Keratinocyte (primary cell): ENCODE measurements at places on chromosomes 2 and 18. TPM values are rescaled to one million over a fixed set of nuclear protein-coding genes. Genes with fewer than 3 reads are reported as not detected.

XIRP2 gene
- 0.01 TPM in 1 of 3 replicates, not detected in the others for polyA plus RNA-seq

UGT1A5 gene
- polyA plus RNA-seq = 0.51 to 2.2 TPM (median 1.3 TPM) in 3 replicates

CD226 gene
- 0.50 to 1.3 TPM (median 1.1 TPM) in 3 replicates for polyA plus RNA-seq

POTEC gene
- not detected in 3 replicates for polyA plus RNA-seq

TMEM237 gene
- 43.1 to 49.6 TPM (median 43.5 TPM) in 3 replicates for polyA plus RNA-seq

TMEM200C gene
- polyA plus RNA-seq = not detected in 3 replicates

SLC4A5 gene
- 0.08 to 0.45 TPM (median 0.22 TPM) in 3 replicates for polyA plus RNA-seq

ST8SIA5 gene
- under 0.01 to 0.10 TPM (median 0.02 TPM) in 3 replicates for polyA plus RNA-seq

ALPP gene
- not detected in 3 replicates for polyA plus RNA-seq

CFC1 gene
- polyA plus RNA-seq = not detected in 3 replicates

MORN2 gene
- 12.3 to 22.5 TPM (median 15.0 TPM) in 3 replicates for polyA plus RNA-seq

DLX1 gene
- polyA plus RNA-seq = 0.68 to 1.5 TPM (median 0.88 TPM) in 3 replicates

DNAH6 gene
- polyA plus RNA-seq = 0.02 to 0.08 TPM (median 0.05 TPM) in 3 replicates

GBX2 gene
- 0.13 to 0.69 TPM (median 0.17 TPM) in 3 replicates for polyA plus RNA-seq

PSMA8 gene
- polyA plus RNA-seq = not detected in 3 replicates

CNRIP1 gene
- polyA plus RNA-seq = 0.04 TPM in 1 of 3 replicates, not detected in the others

HOXD12 gene
- polyA plus RNA-seq = not detected in 3 replicates

SNX17 gene
- 79.4 to 101 TPM (median 83.3 TPM) in 3 replicates for polyA plus RNA-seq

SERPINB13 gene
- 15.5 to 69.8 TPM (median 44.6 TPM) in 3 replicates for polyA plus RNA-seq

PIEZO2 gene
- polyA plus RNA-seq = 0.08 TPM in 1 of 3 replicates, not detected in the others

ARHGEF33 gene
- 0.06 to 0.21 TPM (median 0.09 TPM) in 3 replicates for polyA plus RNA-seq

ELOA2 gene
- not detected in 3 replicates for polyA plus RNA-seq

PARD6G gene
- 19.4 to 23.6 TPM (median 21.3 TPM) in 3 replicates for polyA plus RNA-seq

SLC8A1 gene
- polyA plus RNA-seq = 0.61 to 3.2 TPM (median 2.7 TPM) in 3 replicates

ORC2 gene
- polyA plus RNA-seq = 6.3 to 13.5 TPM (median 9.0 TPM) in 3 replicates

SERPINB8 gene
- 35.3 to 48.9 TPM (median 38.6 TPM) in 3 replicates for polyA plus RNA-seq

ARHGEF4 gene
- 22.6 to 40.6 TPM (median 26.2 TPM) in 3 replicates for polyA plus RNA-seq

GPATCH11 gene
- polyA plus RNA-seq = 2.5 to 4.9 TPM (median 3.1 TPM) in 3 replicates

CERS6 gene
- 11.3 to 19.5 TPM (median 15.6 TPM) in 3 replicates for polyA plus RNA-seq

CXCR1 gene
- 12.7 to 23.5 TPM (median 14.5 TPM) in 3 replicates for polyA plus RNA-seq

C1QL2 gene
- not detected in 3 replicates for polyA plus RNA-seq

SLC9A4 gene
- not detected in 3 replicates for polyA plus RNA-seq

C1GALT1C1L gene
- 0.17 to 0.28 TPM (median 0.23 TPM) in 3 replicates for polyA plus RNA-seq

MROH2A gene
- polyA plus RNA-seq = 0.17 to 0.37 TPM (median 0.33 TPM) in 3 replicates

KANSL1L gene
- 2.1 to 4.7 TPM (median 3.2 TPM) in 3 replicates for polyA plus RNA-seq

NRP2 gene
- 9.1 to 20.6 TPM (median 20.6 TPM) in 3 replicates for polyA plus RNA-seq

GALNT3 gene
- polyA plus RNA-seq = 23.9 to 70.3 TPM (median 34.4 TPM) in 3 replicates

FAM117B gene
- 0.94 to 1.9 TPM (median 1.3 TPM) in 3 replicates for polyA plus RNA-seq

MSTN gene
- 0.01 to 0.10 TPM in 2 of 3 replicates, not detected in the other for polyA plus RNA-seq

CRACDL gene
- polyA plus RNA-seq = 1.4 to 2.1 TPM (median 1.6 TPM) in 3 replicates

LYPD1 gene
- polyA plus RNA-seq = 0.02 to 0.03 TPM (median 0.03 TPM) in 3 replicates

GPR148 gene
- polyA plus RNA-seq = not detected in 3 replicates

GPBAR1 gene
- 0.10 to 0.18 TPM (median 0.12 TPM) in 3 replicates for polyA plus RNA-seq

CXCR2 gene
- polyA plus RNA-seq = 1.4 to 2.9 TPM (median 1.5 TPM) in 3 replicates

DES gene
- polyA plus RNA-seq = not detected in 3 replicates

CD28 gene
- 0.01 TPM in 1 of 3 replicates, not detected in the others for polyA plus RNA-seq

TRABD2A gene
- polyA plus RNA-seq = 0.44 to 0.86 TPM (median 0.54 TPM) in 3 replicates

COL3A1 gene
- 0.01 to 0.03 TPM (median 0.03 TPM) in 3 replicates for polyA plus RNA-seq
